Stimulated activated naive CD8-positive, alpha-beta T cell treated with anti-CD3 and anti-CD28 coated beads, Interleukin-15, amount 100 ng/mL, for 72 hours (primary cell): ENCODE measurements at places on chromosomes 4 and X.

GRCh38 chr4:8897251-8898167 is 25.9 kb upstream of the HMX1 start:
- DNase-seq: no peak

DNA sequence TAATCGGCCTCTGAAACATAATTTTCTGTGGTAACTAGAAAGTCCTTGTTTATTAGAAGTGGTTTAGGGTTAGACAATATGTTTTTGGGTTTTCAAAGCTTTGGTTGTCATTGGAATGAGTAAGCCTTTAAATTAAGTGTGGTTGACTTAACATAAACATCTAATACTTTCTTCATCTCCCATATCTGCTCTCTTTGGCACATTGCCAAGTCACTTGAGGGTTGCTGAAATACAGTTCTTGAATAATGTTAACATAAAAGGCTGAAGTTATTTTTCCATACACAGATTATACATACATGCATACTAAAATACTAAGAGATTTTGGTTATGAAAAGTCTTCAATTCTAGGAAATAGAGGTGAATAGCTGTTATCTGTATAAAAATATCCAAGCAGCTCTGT is 241.7 kb upstream of the BMP3 start:
- DNase-seq: no peak

GRCh38 chrX:116757491-116757890 is 294.7 kb upstream of the CT83 start:
- DNase-seq: no peak

- DNase-seq: no peak
Measured at GRCh38 chrX:69228732-69229131, 63.5 kb upstream of the PJA1 start.

GRCh38 chr4:105088110-105088879 is 58.4 kb upstream of the TET2 start:
- DNase-seq: no peak

GRCh38 chr4:146282657-146283056 is 68.3 kb downstream of the REELD1 start:
- DNase-seq: no peak

DNA sequence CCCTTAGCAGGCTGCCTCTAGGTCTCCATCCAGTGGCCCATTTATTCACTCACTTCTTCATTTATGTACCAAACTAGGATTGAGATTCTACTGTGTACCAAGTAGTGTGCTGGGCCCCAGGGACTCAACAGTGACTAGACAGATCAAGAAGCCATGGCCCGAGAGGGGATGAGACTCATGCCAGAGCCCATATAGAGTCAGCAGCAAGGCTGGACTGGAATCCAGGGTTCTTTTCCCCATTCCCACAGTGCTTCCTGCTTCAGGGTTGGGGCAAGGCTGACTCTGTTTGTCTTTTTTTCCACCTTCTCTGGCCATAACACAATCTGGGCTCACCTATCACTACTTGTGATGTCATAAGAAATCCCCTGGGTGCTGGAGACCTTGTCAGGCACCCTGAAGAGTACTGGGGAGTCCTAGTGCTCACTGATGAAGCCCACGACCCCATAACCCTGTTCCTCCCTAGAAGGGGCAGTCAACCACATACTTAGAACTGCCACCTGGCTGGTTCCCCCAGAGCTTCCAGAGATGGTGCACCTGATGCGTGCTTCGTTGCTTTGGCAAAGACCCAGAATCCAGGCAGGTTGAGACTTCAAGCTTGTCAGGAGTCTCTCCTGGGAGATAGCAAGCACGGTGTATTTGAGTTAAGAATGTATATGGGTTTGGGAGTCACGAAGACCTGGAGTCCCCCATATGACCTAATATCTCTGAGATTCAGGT is 6.2 kb downstream of the RTL5 start:
- no peak for DNase-seq

DNA sequence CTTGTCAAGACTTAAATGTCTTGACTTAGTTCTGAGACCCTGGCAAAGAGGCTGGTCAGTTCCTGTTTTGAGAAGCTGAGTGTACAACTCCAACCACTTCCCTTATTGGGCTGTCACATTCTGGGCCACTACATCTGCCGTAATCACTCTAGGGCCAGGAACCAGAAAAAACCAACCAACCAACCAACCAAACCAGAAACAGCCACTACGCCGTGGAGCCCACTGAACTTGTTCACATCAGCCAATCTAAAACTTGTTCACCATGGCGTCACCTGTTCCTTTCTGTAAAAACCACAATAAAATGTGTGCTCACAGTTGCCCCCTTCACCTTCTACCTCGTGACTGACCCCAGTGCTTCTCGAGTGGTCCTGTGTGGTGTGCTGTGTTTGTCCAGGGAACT is 107.3 kb downstream of the JADE1 start:
- no peak for DNase-seq

- DNase-seq: no peak
Measured at GRCh38 chr4:109395694-109396093, 37.9 kb upstream of the SEC24B start.

DNA sequence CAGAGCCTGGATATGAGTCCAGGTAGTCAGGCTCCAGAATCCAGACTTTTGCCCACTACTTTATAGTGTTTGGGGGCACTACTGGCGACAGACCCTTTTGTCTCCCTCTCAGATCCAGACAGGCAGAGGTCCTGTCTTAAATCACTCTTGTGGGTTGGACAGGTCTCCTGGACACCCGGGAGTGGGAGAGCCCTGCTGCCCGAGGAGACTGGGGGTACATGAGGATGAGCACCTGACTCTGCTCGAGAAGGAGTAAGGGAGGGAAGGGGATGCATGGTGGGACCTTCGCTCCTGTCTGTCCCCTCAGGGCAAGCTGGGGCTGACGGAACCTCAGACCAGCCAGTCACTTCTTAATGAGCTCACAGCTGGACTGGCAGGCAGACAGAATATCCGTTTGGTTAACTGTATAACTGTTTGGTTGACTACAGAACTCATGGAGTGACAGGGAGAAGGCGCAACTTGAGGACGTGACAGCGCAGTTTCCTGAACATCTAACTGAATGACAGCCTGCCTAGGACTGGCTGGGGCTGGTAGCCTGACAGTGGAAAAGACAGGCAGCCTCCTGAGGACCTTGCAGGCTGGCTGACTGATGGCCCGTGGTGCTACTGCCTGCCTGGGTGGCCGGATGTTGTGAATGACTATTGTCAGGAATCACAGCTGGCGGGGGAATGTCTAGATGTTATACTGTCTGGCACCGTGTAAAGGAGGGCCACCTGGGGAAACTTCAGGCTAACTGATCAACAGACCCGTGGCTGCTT is 1.6 kb upstream of the SUV39H1 start:
- DNase-seq: no peak

- DNase-seq: no peak
Measured at GRCh38 chr4:94284889-94285288, 57.7 kb downstream of the HPGDS start.
